Vagina (tissue), 2 donors: ENCODE measurements at places on chromosomes 7 and 10. TPM values are rescaled to one million over a fixed set of nuclear protein-coding genes. Genes with fewer than 3 reads are reported as not detected.

DNA sequence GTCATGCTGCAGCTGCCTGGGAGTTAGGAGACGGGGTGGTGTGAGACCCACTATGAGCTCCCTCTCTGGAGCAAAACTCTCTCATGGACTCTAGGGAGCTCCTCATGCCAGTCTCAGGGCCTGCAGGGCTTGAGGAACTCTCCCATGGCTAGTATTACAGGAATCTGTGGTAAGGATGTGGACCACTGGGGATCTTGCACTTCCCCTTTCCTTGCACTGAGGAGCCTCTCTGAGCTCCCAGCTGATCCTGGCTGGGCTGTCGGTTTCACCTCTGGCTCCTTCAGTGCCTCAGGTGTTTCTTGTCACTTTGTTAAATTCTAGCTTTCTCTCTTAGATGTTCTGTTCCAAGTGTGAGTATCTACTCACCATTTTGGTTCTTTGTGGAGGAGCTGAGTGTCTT is 71.6 kb upstream of the IMMP2L start:
- DNase-seq: no peak

- DNase-seq: no peak
These were observed 15.5 kb upstream of the MICALL2 start for GRCh38 chr7:1474736-1475135.

BAMBI gene
- total RNA-seq: 10.8 TPM

GRCh38 chr7:40437936-40438634 is 303.3 kb downstream of the SUGCT start:
- no peak for DNase-seq

DNA sequence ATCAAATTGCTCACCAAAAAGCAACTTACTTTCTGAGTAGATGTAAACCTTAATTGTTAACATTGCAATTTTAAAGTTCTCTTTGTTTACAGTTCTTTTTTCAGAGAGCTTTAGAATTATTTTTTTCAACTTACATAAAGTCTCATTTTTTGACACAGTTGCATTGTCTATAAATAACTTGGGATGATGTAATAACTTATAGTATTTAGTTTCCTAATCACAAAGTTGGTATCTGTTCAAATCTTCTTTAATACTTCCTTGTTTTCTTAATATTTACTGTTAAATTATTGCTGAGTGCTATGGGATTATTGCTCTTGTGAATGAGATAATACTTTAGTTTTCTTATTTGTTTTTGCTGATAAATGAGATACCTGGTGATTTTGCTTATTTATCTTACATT is 18.9 kb upstream of the SUV39H2 start:
- DNase-seq: no peak

CHST3 gene
- total RNA-seq: 26.0 TPM

ITGA8 gene
- 15.5 TPM for total RNA-seq

DNA sequence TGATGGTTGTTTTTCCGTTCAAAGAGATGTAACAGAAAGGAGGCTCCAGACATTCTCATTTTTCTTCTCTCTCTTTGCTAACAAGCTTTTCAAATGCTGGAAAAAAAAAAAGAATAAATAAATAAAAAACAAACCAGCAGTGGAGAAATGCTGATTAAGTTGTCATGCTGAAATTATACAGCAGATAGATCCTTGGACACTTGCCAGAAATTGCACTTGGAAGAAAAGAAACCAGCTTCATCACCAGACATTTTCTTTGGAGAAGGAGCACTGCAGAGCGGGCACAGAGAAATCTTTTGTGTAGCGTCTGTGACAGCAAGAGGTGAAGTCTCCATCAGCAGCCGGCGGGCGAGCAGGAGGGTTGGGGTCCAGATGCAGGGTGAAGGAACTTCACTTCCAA is 55.8 kb downstream of the CLRN3 start:
- DNase-seq: no peak

DNA sequence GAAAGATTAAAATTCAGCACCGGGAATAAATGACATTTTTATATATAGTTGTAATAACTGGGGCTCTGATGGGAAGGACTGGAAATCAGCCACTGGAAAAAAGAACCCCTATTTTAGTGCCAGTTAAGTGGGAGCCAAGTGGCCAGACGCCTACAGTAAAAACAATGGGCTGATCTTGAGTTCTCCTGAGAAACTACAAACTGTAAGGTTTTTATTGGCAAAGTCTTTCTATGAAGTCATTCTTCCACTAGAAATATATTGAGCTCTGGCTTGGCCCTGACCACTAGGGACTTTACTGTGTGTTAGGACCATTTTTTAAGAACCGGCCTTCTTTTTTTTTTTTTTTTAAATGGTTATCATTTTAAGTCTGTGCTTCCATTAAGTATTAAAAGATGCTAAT is 79.6 kb downstream of the ZNF22 start:
- DNase-seq: no peak

DNA sequence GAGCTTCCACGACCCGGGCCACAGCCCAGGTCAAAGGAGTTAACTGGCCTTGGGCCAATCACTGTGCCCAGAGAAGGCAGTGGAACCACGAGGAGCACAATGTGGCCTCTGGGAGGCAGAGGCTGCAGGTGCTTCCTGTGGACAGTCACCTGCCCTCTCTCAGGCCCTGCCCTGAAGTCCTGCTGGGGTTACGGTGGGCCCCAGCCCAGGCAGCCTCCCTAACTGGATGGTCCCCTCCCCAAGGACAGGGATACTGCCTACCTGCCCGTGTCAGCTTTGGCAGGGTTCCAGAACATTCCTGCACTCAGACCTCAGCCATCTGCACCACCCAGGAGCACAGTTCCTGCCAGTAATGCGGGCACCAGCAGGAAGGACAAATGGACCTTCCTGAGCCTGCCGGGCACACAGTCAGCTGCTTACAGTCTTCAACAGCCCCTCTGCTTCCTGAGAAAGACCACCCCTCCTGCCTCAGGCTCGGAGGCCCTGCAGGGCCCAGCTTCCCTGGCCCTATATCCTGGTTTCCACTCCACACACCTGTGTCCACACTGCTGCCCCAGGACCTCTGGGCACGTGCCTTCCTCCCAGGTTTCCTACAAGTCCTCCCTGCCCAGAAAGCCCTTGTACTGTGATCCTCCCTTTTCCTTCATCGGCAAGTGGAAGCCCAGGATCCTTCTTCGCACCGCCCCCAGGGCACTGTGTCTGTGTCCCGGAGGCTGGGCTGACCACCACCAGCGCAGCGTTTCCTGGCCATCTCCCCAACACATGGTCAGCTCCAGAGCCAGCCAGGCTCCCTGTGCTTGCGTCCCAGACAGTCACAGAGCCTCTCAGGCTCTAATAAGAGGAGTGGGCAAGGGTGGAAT is 23.3 kb downstream of the WDR86 start:
- DNase-seq: no peak

CD36 gene
- 102 TPM for total RNA-seq

- DNase-seq: no peak
These were observed 5.2 kb downstream of the CSTF2T start for GRCh38 chr10:51694086-51694768.

- DNase-seq: no peak
These were observed 29.8 kb upstream of the BMPR1A start for GRCh38 chr10:86726677-86726999.

TAC1 gene
- 7.1 TPM for total RNA-seq

DNA sequence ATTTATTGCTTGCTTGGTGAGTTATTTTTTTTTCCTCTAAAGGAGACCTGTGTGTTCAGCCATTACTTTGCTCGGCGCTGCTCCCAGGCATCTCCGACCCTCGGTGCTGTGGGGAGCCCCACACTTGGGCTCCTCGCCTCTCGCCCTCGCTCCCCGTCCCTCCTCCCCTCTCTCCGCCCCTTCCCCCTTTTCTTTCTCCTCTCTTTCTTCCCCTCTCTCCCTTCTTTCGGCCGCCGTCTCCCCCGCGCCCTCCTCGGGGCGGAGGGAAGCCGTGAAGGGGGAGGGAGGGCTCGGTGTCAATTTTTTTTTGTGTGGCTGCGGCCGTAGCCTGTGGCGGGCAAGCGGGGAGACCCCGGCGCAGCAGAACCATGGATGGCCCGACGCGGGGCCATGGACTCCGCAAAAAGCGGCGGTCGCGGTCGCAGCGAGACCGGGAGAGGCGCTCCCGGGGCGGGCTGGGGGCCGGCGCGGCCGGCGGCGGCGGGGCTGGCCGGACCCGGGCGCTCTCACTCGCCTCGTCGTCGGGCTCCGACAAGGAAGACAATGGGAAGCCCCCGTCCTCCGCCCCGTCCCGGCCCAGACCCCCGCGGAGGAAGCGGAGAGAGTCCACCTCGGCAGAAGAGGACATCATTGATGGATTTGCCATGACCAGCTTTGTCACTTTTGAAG is 1.1 kb downstream of the AUTS2 start:
- no peak for DNase-seq

ACSL5 gene
- total RNA-seq: 8.3 TPM

- no peak for DNase-seq
These were observed 246.7 kb downstream of the ETV1 start for GRCh38 chr7:13742811-13743210.

- no peak for DNase-seq
These were observed 3.8 kb upstream of the NRCAM start for GRCh38 chr7:108459922-108460551.

GRCh38 chr10:18822156-18822555 is 162.9 kb downstream of the ARL5B start:
- DNase-seq: no peak

EPHB6 gene
- total RNA-seq: 68.3 TPM

GRCh38 chr7:30634193-30634626 is 39.5 kb downstream of the GARS1 start:
- no peak for DNase-seq

ZNF804B gene
- total RNA-seq: not detected

PRRT4 gene
- 7.6 TPM for total RNA-seq

- DNase-seq: no peak
These were observed 14.4 kb downstream of the NAMPT start for GRCh38 chr7:106270122-106270977.

- no peak for DNase-seq
These were observed 5.3 kb downstream of the WIPF3 start for GRCh38 chr7:29811586-29811985.

GRCh38 chr10:68595513-68595912 is 35.4 kb downstream of the TET1 start:
- no peak for DNase-seq

IQUB gene
- 0.98 TPM for total RNA-seq

PNLIPRP3 gene
- 2.2 TPM for total RNA-seq

ZNF853 gene
- 14.0 TPM for total RNA-seq

DNA sequence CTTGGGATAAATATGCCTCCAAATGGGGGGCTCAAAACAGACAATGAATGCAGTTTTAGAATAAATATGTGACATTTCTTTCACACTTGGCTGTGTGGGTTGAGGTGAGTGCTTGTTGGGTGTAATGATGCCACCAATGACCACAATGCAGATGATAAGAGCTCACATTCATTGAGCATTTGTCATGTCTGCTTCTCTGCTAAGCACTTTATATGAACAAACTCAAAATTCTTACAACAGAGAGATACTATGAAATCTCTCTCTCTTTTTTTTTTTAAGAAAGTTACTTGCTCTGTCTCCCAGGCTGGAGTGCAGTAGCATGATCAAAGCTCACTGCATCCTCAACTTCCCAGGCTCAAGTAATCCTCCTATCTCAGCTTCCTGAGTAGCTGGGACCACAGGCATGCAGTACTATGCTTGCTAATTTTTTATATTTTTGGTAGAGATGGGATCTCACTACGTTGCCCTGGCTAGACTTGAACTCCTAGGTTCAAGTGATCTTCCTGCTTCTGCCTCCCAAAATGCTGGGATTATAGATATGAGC is 185.4 kb downstream of the JCAD start:
- DNase-seq: no peak

DNA sequence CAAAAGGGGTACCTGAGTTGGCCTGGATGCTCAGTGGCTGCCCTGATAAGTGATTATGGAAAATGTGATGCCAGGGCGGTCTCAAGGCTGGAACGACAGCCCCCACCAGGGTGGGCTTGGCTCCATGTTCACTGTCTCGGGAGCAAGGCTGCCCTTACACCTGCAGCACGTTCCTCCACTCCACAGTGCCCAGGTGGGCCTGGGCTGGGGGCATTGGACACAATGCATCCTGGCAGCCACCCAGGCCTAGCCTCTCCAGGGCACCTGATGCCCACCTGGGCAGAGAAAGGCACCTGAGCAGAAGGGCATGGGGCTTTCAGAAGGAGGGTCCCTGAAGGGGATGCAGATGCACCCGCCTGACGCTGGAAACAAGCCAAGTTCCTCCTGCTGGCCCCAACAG is 548.3 kb downstream of the DNAJB6 start:
- DNase-seq: no peak

DNA sequence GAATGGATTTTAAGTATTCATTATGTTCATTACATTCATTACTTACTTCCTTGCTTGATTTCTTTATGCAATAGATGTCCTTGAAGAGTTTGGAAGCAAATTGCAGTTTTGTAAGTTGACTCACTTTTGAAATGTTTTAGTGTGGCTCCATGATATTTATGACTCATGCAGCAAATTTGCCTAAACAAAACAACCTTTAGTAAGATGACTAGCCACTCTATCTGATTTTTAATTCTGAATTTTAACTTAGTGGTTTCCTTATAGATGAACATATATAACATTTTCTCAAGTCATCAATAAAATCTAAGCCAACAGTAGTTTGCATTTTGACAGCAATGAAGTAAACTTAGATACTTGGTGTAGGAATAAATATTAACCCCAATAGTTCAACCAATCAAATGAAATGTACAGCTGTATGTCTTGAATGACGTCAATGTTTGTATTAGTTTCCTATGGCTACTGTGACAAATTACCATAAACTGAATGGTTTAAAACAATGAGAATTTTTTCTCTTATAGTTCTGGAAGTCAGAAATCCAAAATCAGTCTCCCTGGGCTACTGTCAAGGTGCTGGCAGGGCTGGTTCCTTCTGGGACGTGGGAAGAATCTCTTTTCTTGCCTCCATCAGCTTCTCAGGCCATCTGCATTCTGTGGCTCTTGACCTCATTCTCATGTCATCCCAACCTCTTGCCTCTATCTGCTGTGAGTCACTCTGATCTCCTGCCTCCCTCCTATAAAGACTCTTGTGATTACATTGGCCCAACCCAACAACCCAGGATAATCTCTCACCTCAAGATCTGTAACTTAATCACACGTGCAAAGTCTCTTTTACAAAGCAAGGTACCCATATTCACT is 73.4 kb downstream of the AHR start:
- no peak for DNase-seq

PON1 gene
- not detected for total RNA-seq

GRCh38 chr10:118107541-118107940 is 60.8 kb upstream of the RAB11FIP2 start:
- DNase-seq: no peak

GRCh38 chr7:84970670-84971069 is 216.2 kb downstream of the SEMA3D start:
- DNase-seq: no peak
